Pericardium fibroblast (primary cell): ENCODE measurements at places on chromosomes 2 and 18. TPM values are rescaled to one million over a fixed set of nuclear protein-coding genes. Genes with fewer than 3 reads are reported as not detected.

The DSC2 gene
- total RNA-seq: 0.09 and 3.7 TPM in 2 replicates

The NOP58 gene
- total RNA-seq: 21.0 and 26.2 TPM in 2 replicates

The GDF7 gene
- total RNA-seq: 0.09 and 0.12 TPM in 2 replicates

The TWIST2 gene
- total RNA-seq: 114 and 149 TPM in 2 replicates

The IL18R1 gene
- 7.5 and 8.9 TPM in 2 replicates for total RNA-seq

The PROM2 gene
- 0.09 and 0.12 TPM in 2 replicates for total RNA-seq

The FSHR gene
- total RNA-seq: not detected in 2 replicates

The RNU2-63P gene
- total RNA-seq: 106 TPM in 1 of 2 replicates, not detected in the other

The ANKRD30BL gene
- not detected in 2 replicates for total RNA-seq

The PSMA8 gene
- not detected in 2 replicates for total RNA-seq

The NT5DC4 gene
- not detected in 2 replicates for total RNA-seq

The CHRNG gene
- total RNA-seq: 0.77 TPM in 1 of 2 replicates, not detected in the other

The ALK gene
- not detected in 2 replicates for total RNA-seq

The SIX2 gene
- 19.5 and 35.8 TPM in 2 replicates for total RNA-seq

The TRIM43 gene
- total RNA-seq: not detected in 2 replicates

The IL1F10 gene
- not detected in 2 replicates for total RNA-seq

The EFHD1 gene
- 0.26 and 1.1 TPM in 2 replicates for total RNA-seq

The RIT2 gene
- total RNA-seq: not detected in 2 replicates

The GAREM2 gene
- 2.8 and 4.7 TPM in 2 replicates for total RNA-seq

The SERPINB10 gene
- total RNA-seq: 5.4 TPM in 1 of 2 replicates, not detected in the other

The SERPINB3 gene
- total RNA-seq: not detected in 2 replicates

The GALNT14 gene
- 0.09 TPM in 1 of 2 replicates, not detected in the other for total RNA-seq
